ENCODE measurements at places on chromosomes 16 and 17. TPM values are rescaled to one million over a fixed set of nuclear protein-coding genes. Genes with fewer than 3 reads are reported as not detected.

GRCh38 chr17:80650751-80651518, 106.3 kb downstream of the RPTOR start:
- DNase-seq, result no peak

- DNase-seq, result no peak
These were observed 6.8 kb downstream of the ANKFY1 start for GRCh38 chr17:4256952-4257351.

GRCh38 chr16:89005201-89006035, 28.4 kb upstream of the CBFA2T3 start:
- DNase-seq, result no peak

- DNase-seq, result no peak
These were observed 250.0 kb downstream of the SOX9 start for GRCh38 chr17:72370819-72371218.

GRCh38 chr17:15334266-15334665, 7.1 kb downstream of the TEKT3 start:
- DNase-seq, result no peak

- no peak for DNase-seq
These were observed 115.1 kb downstream of the PPM1E start for GRCh38 chr17:58870747-58871146.

DNA sequence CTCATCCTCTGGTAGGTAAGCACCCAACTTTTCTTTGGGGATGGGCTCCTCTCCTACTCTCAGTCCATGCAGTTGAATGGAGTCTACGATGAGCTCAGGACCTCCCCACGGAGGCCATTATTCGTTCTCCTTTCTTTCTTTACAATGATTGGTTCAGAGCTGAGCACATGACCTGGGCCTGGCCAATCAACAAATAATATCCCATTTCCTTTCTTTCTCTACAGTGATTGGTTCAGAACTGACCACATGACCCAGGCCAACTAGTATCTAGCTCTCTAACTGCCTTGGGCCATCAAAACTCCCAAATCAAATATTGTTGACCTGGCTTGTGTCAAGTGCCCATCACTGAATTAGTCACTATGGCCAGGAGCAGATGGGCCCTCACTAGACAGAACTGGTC, 129.2 kb downstream of the USP31 start:
- DNase-seq, result no peak

DNA sequence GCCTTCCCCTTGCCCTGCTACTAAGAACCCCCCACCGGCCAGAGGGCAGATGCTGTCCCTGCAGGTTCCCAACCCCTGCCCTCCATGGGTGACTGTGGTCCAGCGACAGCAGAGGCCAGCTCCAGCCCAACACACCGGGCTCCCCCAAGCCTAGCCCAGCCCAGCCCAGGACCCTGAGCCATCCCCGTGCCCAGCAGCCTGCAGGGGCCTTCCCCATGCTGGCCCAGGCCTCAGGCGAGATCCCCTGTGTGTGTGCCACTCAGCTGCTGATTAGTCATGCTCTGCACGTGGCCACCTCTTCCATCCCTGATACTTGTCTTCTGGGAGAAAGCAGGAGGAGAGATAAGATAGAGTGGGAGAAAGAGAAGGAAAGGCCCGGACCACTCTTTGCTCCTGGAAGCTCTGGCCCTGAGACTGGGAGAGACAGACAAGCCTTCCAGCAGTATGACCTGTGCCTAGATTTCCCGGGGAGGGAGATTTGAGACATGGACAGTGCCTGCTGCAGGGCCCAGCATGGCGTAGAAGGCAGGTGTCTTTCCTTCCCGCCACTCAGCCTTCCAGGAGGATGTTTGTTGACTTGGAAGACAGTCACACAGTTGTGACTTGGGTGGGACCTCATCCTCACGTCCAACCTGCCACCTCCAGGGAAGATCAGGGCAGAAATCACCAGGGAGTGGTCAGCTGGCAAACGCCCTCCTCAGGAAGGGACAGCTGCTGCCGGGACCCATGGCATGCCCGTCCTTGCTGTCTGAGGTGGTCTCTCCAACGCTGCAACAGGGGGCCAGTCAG, 41.3 kb upstream of the RASD1 start:
- DNase-seq, result no peak

DNA sequence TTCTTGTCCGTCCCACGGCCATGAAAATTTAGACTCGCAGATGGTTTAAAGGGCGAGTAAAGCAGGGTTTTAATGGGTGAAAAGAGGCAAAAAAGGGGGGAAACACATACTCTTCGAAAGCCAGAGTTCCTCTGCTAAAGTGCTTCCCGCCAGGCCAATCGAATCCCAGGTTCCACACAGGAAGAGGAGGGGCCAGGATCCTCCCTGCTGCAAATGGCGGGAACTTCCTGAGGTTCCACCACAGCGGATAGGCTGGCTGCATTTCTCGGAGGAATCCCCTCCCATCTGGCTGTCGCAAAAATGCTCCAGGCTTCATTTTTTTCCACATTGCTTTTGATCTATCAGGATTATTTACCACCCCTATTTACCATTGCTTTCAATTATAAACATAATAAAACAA, 670.1 kb upstream of the CA10 start:
- no peak for DNase-seq

GRCh38 chr16:84597931-84598351, 19.9 kb downstream of the COTL1 start:
- DNase-seq, result no peak

DNA sequence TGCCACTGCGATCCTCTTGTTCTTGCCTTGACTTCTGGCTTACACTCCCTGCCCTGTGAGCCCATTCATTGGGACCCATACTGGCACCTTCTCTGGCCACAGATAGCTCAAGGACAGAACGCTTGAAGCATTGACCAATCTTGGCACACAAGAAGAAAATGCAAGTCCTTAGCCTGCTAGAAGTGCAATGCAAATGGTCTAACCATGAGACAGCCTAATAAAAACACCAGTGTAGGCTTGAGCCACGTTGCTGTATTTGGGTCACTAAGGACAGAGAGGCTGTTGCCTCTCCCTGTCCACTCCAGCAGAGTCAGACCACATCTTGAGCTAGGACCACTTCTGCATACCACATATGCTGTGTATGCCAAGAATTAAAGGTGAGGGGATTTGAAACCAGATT, 41.2 kb upstream of the HLF start:
- no peak for DNase-seq

DNA sequence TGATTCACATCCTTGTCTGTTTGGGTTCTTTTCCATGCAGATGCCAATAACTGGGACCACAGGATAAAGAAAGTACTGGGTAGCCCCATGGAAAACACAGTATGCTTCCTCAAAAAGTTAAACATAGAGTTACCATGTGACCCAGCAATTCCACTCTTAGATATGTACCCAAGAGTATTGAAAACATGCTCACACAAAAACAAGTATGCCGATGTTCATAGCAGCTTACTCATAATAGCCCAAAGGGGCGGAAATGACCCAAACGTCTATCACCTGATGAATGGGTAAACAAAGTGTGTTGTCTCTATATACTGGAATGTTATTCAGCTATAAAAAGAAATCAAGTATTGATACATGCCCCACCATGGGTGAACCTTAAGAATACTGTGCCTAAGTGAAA, 55.4 kb downstream of the CYB5B start:
- no peak for DNase-seq

AOC2 gene
- total RNA-seq, result 0.42 TPM

DNA sequence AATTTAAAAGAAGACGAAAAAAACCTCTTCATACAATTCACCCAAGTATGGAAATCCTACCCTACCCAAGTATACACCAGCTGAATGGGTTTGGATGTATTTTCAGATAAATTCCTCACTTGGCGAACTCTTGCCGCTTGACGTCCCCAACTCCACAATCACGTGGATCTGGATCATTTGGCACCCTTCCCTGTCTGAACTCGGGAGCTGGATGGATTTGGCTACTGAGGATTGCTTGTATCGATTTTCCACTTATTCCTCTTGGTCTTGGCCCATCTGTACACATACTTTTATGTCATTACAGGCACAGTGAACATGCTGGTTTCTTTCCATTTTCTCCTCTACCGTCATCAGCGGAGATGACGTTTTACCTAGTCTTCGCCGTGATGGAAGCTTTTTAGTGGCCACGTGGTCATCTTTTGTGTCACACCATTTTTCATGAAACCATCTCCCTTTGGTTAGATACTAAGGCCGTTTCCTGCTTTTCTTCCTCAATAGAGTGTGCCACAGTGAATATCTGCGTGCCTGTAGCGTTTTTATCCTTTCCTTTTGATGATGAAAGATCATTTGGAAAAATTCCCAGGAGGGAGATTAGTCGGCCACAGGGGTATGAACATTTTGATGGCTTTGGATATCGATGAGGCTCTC, 47.1 kb downstream of the CMIP start:
- DNase-seq, result no peak

CNTNAP4 gene
- 10.9 TPM for total RNA-seq

- peak; percentile 77 for DNase-seq
These were observed at the start of gene SEZ6L2 for GRCh38 chr16:29899516-29900101. SEZ6L2 (minus strand) TSS chr16:29899550; CDS start chr16:29899019, 531 bp downstream.

DNA sequence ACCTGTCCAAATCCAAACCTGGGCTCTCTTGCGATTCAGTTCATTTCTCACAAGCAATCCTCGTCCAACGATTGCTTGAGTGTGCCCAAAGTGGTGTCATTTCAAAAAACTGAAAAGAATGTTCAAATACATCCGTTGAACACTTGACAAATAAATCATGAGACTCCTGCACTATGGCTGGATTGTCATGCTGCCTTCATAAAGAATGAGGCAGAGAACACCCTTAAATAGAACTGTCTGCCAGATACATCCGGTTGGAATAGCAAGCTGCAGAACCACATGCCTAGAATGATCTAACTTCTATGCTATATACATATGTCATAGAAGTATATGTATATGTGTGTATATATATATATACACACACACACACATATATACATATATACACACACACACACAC, 55.4 kb upstream of the HAPSTR1 start:
- no peak for DNase-seq

- no peak for DNase-seq
These were observed 142.9 kb downstream of the RAB11FIP4 start for GRCh38 chr17:31534223-31534888.

- DNase-seq, result no peak
These were observed 21.9 kb downstream of the ORC6 start for GRCh38 chr16:46711106-46712058.

- no peak for DNase-seq
These were observed 21.6 kb downstream of the FOXF1 start for GRCh38 chr16:86531641-86532525.

RHBDF1 gene
- 34.7 TPM for total RNA-seq

CCL8 gene
- total RNA-seq, result 1.0 TPM

DNA sequence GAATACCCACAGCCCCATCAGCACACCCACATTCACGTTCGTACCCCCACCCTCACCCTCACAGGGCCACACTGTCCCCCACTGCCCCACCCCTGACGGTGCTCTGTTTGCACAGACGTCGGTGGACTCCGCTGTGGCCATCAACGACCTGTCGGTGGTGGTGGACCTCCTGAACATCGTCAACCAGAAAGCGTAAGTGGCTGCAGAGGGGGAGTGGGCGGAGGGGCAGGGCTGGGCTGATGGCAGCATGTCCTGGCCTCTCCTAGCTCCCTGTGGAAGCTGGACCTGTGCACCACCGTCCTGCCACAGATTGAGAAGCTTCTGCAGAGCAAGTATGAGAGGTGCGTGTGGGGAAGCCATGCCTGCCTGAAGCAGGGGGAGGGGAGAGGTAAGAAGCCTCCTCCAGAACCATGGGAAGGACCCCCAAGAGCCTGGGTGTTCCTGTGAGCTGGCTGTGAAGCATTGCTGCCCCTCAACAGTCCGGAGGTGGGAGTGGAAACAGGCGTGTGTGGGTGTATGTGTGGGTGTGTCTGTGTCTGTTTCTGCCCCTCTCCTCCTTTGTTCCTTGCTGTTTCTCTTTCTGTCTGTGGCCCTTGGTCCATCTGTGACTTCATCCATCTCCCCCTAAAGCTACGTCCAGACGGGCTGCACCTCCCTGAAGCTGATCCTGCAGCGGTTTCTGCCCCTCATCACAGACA, 20.3 kb downstream of the KATNB1 start:
- DNase-seq, result no peak

GRCh38 chr16:89374393-89374960, 115.9 kb downstream of the ANKRD11 start:
- DNase-seq, result no peak

ZFP3 gene
- 9.2 TPM for total RNA-seq

KRTAP2-2 gene
- not detected for total RNA-seq

NACA2 gene
- not detected for total RNA-seq

ADAD2 gene
- total RNA-seq, result 0.21 TPM

CCNF gene
- 9.6 TPM for total RNA-seq

DNA sequence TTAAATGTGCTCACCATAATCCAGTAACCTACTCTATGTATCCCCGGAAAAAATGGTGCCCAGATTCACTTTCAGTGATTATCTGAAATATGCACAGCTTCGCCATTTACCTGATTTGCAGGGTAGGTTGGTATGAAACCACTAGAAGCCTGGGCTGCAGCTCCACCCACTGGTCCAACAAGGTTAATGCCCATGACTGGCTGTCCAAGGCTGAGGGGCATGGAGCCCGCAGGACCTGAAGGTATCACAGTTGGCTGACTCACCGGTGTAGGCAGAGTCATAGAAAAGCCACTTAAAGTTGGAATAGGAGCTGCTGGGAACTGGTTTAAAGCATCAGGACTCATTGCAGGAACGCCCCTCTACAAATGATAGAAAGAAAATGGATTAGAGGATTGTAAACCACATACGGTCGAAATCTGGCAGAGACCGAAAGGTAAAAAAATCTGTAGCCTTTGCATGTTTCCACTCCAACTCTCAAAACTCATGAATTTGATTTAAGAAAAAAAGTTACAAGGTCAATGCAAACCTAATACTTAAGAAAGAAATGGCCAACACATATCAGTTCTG, 38.6 kb downstream of the SYNRG start:
- no peak for DNase-seq

DNA sequence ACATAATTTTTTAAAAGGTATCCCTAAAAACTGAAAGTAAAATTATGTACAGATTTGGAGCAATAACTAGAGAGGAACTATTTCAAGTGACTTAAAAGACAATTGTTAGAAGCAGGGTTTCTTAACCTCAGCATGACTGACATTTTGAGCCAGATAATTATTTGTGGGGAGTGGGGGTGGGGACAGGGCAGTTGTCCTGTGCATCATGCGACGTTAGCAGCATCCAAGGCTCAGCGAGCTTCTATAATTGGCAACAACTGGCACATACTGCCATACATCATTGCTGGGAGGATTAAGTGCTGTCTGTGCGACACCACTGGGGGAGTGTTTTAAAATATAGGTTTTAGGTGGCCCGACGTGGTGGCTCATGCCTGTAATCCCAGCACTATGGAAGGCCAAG, 27.1 kb downstream of the GABARAPL2 start:
- DNase-seq, result no peak

DNA sequence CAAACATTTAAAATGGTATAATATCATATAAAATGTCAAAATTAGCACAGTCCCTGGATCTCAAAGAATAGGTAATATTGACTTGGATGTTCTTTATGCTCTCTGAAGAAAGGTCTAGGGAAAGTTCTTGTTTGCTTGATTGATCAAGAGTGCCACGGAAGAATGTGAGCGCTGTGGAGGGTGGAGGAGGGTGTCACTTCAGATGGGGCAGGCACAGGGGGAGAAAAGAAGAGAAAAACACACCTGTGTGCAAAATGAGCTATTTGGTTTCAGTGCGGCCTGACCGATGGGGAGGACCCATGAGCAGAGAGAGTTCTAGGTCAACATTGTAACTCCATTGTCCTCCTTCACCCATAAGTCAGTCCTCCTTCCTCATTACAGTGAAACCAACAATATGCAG, 8.8 kb upstream of the VPS4A start:
- no peak for DNase-seq

RUNDC1 gene
- 9.9 TPM for total RNA-seq

GRCh38 chr16:85366031-85366763, 246.9 kb upstream of the GSE1 start:
- no peak for DNase-seq

CSH2 gene
- total RNA-seq, result not detected

- no peak for DNase-seq
These were observed 607.2 kb downstream of the MAF start for GRCh38 chr16:78993346-78993745.
